ENCODE measurements at places on chromosomes 4 and X.

GRCh38 chrX:6363188-6363587, 134.5 kb upstream of the NLGN4X start:
- no peak for DNase-seq

- DNase-seq, result no peak
These were observed 65.6 kb upstream of the PCDH18 start for GRCh38 chr4:137597752-137598430.

- no peak for DNase-seq
These were observed 217.7 kb upstream of the INTU start for GRCh38 chr4:127414951-127415606.

DNA sequence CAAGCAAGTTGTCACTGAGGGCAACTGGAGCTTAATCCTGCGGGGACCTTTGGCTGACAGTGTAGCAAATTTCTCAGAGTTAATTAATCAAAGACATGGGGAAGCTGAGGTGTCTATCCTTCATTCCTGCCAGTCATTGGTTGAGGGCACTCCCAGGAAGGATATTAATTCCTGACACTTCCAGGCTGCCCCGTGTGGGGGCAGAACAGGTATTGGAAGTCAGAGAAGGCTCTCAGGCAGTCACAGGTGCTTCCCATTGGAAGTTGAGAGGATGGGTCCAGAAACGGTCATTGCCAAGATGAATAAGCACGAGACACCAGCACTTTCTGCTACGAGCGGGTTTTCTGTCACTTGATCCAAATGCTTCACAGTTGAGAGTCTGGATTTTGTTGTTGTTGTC, 29.1 kb upstream of the CD38 start:
- no peak for DNase-seq

DNA sequence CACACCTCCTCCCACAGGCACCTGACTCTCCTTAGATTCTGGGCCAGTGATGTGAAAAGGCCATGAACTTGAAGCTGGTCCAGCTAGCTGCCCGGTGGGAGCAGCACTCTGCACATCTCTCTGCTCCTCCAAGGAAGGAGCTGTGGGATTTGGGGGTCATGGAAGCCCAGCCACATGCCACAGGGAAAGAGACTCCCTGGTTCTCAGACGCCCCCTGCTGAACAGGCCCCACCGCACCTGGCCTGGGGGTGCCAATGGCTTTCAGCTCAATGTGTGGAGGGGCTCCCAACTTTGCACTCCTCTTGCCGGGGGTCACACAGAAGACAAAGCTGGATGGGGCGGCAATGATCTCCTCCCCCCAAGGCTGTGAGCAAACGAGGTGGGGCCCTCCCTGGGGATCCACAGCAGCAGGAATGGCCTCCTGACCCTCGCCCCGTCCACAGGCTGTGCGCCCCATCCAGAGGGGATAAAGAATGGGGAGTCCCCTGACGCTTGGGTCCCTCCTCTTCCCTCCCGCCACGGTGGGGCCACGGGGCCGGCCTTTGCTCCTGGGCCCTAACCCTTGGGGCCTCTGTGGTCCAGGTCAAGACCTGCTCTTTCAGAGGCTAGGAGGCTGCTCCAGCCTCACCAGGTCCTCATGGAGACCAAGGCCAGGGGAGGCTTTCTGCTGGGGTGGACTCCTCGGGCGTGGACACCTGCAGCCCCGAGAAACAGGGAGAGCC, 51.3 kb downstream of the GAK start:
- no peak for DNase-seq

DNA sequence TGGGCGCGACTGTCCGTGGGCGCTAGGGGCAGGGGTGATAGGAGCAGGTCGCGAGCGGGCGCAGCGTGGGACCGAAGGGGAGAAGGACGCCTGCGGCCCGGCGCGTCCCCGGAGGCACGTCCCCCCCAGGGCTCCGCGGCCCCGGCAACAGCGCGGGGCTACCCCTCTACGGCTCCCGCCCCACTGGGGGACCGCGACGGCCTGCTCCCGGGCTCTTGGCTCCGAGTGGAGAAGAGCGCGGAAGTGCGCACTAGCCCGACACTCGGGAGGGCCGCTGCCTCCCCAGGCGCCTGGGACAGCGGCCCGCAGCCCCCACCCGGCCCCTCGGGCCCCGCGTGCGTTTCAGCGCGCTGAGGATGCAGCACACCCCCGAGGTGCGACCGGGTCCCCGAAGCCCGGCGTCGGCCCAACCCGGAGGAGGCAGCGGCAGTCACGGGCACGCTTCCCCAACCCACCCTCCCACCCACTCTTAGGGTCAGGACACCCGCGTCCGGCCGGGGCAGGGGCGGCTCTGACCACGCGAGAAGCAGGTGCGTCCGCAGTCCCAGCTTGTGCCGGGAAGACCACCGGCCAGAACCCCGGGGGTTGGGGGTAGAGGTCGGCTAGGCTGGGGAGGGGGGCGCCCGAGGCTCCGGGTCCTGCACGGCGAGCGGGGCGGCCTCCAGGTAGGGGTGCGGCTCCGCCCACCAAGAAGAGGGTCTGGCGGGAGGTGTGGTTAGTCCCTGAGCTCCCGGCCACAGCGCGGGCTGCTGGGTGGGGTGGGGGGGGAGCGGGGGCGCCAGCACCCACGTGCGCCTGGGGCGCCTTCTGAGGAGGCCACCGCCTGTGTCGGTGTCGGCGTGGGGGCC, 18.5 kb upstream of the NAT8L start:
- DNase-seq, result no peak

DNA sequence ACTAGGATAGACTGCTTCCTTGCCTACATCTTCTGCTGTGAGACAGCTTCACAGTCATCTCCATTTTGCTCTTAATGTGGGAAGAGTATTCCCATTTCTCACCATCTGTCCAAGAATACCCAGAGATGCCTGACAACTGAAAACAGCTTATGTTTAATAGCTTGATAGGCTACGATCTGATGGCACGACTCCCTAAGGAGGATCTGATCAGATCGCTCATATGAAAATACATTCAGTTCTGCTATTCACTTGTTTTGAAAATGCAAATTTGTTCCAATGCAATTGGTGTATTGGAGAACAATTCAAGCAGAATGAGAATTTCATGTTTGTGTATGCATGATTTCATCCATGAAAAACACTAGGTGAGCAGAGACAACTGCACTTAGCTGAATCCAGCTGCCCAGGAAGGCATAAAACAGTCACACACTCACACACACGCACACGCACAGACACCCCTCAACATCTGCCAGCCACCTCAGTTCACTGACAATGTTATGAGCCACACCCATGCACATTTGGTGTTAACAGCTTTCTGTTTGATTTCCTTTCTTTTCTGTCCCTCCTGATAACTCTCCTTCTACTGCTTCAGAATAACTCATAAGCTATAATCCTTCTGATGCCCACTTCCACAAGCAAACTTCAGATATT, 29.6 kb downstream of the TRIML1 start:
- DNase-seq, result peak; percentile 10

- DNase-seq, result no peak
These were observed 226.7 kb upstream of the CENPE start for GRCh38 chr4:103424853-103425252.

GRCh38 chr4:155017426-155017825, 191.0 kb upstream of the NPY2R start:
- no peak for DNase-seq

DNA sequence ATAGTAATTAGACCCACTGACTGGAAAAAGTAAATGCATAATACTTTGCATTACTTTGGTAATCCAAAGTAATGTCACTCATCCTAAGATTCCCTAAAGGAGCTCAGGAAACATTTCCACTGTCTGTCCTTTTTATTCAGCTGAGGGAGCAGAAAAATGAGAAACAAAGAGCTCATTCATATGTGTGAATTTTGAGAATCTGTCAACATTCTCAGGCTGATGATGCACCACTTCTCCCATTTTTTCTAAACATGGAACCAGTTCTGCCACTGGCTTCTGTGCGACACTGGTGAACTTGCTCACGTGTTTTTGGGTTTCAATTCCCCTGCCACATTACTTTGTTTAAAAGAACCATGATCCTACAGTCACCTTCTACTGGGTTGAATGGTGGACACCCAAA, 28.4 kb upstream of the ADH7 start:
- DNase-seq, result no peak

- DNase-seq, result no peak
These were observed 9.8 kb upstream of the FRAS1 start for GRCh38 chr4:78047366-78047765.

All from NCI-H524 treated with DMSO at 0.1 percent for 48 hours (cell line).